ENCODE measurements at places on chromosomes 6 and 20.

GRCh38 chr6:4346659-4347333 is 211.4 kb upstream of the ECI2 start:
- DNase-seq = no peak

GRCh38 chr20:57124366-57124765 is 142.1 kb downstream of the BMP7 start:
- no peak for DNase-seq

DNA sequence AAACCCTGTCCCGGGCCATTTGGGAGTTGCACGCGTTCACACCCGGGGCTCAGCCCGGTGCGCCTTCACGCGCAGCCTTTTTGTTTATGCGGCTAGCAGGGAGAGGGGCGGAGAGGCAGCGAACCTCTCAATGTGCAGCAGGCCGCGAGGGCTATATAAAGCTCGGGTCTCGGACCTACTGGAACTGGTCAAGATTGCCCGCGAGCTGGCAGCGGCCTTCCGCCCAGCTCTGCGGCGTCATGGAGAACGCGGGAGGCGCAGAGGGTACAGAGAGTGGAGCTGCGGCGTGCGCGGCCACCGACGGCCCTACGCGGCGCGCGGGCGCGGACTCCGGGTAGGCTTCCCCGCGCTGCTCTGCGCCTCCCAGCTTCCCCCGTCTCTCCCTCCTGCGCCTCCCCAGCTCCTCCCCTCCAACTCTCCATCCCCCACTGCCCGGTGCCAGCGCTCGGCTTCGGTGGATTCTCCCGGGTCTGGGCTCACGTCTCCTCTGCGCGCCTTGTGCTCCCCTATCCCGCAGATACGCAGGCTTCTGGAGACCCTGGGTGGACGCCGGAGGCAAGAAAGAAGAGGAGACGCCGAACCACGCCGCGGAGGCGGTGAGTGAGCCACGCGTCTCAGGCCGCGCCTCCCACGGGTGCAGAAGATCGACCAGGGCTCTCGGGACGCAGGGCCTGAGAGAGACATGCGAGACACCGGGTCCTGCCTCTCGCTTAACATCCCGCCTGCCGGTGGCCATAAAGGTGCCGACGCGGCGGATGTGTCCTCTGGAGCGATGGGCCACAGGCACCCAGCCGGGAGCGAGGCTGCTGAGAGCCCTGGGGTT is at the start of gene RIPPLY2:
RIPPLY2 (plus strand) TSS at position 183 of the 823 bp plus-strand sequence; CDS start at position 240, 57 bp downstream.
- no peak for DNase-seq

DNA sequence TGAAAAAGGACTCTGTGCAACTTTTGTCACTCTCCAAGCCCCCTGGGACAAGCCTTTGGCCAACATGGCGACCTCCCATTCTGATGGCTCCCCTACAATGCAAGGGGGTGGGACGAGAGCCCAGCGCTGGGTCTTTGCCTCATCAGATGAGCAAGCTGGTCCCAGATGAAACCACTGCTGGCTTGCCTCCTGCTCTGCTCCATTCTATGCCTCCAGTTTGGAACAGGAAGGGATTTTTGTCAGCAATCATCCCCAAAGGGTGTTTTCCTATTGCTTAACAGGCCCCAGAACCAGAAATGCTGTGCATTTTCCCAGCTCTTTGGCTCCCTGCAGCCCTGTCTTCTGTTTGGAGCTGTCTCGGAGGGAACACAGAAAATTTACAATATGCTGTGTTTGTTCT is 412.7 kb downstream of the MAFB start:
- DNase-seq = no peak

DNA sequence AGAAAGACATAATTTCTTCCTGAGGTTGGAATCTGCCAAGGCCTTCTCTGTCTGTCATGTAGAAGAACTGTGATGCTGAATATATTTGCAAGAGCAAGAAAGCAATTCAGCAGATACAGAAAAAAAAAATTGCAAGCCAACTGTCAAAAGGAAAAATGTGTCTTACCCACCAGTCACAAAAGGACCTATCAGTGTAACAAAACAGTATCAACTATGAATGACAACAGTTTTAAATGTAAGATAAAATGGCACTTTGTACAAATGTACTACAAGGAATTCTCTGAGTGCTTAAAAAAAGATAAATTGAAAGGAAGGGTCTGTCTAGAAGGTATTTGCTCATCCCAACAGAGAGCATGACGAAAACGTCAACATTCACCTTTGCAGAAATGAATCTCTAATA is 185.3 kb upstream of the TFAP2D start:
- DNase-seq = no peak

DNA sequence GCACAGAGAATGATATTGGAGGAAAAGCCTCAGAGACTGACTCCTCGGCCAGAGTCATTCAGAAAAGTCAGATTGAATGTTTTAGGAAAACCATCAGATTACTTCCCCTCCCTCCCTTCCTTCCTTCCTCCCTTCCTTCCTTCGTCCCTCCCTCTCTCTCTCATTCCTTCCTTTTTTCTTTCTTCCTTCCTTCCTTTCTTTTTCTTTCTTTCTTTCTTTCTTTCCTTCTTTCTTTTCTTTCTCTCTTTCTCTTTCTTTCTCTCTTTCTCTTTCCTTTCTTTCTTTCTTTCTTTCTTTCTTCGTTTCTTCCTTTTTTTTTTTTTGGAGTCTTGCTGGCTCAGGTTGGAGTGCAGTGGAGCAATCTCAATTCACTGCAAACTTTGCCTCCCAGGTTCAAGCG is 7.4 kb downstream of the OCSTAMP start:
- no peak for DNase-seq

GRCh38 chr20:64228751-64229506 is 26.6 kb upstream of the PCMTD2 start:
- no peak for DNase-seq

GRCh38 chr6:155388591-155388990 is 67.0 kb downstream of the NOX3 start:
- DNase-seq = no peak
